ENCODE measurements at places on chromosomes 4 and X.

DNA sequence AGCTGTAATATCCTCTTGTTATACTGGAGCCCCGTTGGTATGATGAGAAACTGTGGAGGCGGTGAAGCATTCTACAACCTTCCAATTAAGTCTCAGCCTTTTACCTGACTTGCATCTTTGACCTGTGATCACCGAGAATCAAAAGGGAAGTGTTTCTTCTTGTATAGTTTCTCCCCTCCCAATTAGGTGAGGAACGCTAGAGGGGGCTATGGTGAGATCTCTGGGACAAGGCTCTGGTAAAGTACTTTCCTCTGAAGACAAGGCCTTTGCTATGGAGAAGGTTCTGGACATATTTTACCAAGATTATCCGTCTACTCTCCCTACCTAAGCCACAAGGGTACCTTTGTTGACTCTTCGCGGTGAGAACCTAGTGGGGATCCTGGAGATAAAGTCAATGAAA is 111.3 kb downstream of the CBLL2 start:
- no peak for DNase-seq

- peak; percentile 0 for DNase-seq
These were observed at the start of gene CXXC4 for GRCh38 chr4:104494822-104495559. CXXC4 (minus strand) TSS chr4:104494894; CDS start chr4:104491802, 3,092 bp downstream.

DNA sequence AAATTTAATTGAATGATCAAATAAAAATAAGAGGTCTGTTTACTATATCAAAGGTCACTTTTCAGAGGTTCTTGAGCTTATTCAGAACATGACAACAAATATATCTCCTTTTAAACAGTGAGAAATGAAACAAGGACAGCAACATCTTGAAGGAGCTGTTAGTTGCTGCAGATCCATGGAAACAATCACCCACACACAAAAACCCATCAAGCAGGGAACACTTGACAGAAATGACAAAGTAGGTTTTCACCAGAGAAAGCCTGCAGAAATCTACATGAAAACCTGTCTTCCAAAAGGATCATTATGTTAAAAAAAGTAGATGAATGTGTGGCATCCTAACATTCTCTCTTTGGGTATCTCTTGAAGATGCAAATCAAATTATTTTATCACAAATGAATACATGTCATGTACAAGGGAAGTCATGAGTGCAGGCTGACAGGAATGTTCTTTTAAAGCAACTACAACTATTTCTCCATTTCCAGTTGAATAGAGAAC is 203.0 kb downstream of the GRIA2 start:
- DNase-seq = no peak

GRCh38 chr4:136001791-136002190 is 1530.5 kb downstream of the PCDH18 start:
- no peak for DNase-seq

DNA sequence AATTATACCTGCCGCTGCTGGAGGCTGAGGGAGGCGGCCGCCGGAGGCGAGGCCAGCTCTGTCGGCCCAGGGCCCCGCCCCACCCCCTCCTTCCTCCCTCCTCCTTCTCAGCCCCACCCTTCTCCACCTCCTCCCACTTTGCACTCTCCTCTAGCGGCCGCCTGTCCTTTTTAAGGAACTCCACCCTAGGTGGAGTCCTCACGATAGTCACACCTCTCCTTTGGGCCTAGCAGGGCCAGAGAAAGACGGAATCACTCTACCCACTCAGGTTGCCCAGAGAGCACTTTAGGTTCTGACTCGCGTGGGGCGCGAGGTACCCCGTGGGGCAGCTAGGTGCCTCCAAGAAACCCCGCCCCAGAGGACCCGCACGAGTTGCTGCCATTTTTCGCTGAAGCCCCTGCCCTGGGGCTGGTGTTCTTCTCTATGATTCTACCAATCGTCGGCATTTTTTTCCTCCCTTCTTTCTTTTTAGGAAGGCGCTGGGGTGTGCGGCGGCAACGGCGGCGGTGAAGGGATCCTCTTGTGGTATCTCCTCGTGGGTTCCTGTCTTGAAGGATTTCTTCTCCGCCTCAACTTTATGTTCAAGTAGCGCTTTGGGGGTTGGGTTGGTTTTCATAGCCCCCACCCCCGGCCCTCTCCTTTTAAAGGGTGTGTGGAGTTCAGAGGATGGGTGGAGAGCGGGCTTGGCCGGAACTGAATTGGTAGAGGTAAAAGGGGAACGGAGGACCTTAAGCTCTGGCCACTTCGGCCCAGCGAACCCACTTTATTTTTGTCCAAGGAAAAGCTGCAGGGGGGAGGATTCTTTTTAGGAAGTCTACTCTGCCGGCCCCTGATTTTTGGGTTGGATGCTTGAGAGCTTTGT is at the start of gene KLF8:
TSS of gene KLF8 (plus strand) at position 136 of the 862 bp plus-strand sequence. CDS start 979 bp downstream, outside the sequence.
- DNase-seq = no peak

GRCh38 chr4:121392426-121393086 is 11.7 kb upstream of the QRFPR start:
- no peak for DNase-seq

GRCh38 chr4:10530137-10530786 is 73.0 kb upstream of the ZNF518B start:
- DNase-seq = no peak

Data from HFFc6 (cell line).